ENCODE measurements at places on chromosomes 3 and 15.

DNA sequence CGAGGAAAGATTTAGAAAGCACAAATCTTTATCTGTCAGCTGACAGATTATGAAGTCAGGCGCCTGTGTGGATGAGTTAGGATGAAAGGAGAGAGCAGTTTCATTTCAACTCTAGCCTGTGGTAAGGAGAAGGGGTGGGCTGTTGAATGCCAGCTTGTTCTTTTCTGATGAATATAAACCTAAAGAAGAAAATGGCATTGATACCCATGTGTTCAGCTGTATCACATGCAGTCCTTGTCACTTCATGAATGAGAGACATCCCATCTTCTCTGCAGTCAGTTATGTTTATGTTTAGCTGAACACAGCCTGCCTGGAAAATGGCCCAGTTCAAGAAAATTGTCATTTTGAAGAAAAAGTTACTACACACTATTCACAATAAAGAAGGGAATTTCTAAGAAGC lies 345.7 kb upstream of the RBMS3 start:
- no peak for DNase-seq

- DNase-seq: no peak
Measured at GRCh38 chr15:77208241-77208640, 137.3 kb upstream of the TSPAN3 start.

- DNase-seq: no peak
Measured at GRCh38 chr3:19967812-19968211, 20.9 kb downstream of the RAB5A start.

- no peak for DNase-seq
Measured at GRCh38 chr3:3145831-3146230, 19.1 kb downstream of the TRNT1 start.

- no peak for DNase-seq
Measured at GRCh38 chr3:179921500-179921899, 115.2 kb downstream of the PEX5L start.

GRCh38 chr3:122825460-122825859 lies 30.6 kb downstream of the SLC49A4 start:
- DNase-seq: no peak

- DNase-seq: no peak
Measured at GRCh38 chr3:97689111-97689510, 75.4 kb upstream of the ARL6 start.

- DNase-seq: no peak
Measured at GRCh38 chr15:76024021-76024768, 12.0 kb upstream of the NRG4 start.

DNA sequence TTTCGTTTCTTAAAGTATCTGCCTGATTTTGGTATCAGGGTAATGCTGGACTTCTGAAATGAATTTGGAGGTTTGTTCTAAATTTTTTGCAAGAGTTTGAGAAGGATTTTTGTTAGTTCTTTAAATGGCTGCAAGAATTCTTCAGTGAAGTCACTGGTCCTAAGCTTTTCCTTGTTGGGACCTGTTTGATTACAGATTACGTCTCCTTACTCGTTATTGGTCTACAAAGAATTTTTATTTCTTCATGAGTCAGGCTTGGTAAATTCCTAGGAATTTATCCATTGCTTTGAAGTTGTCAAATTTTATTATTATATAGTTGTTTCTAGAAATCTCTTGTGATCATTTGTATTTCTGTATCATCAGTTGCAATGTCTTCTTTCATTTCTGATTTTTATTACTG lies 196.0 kb downstream of the DPH6 start:
- DNase-seq: no peak

DNA sequence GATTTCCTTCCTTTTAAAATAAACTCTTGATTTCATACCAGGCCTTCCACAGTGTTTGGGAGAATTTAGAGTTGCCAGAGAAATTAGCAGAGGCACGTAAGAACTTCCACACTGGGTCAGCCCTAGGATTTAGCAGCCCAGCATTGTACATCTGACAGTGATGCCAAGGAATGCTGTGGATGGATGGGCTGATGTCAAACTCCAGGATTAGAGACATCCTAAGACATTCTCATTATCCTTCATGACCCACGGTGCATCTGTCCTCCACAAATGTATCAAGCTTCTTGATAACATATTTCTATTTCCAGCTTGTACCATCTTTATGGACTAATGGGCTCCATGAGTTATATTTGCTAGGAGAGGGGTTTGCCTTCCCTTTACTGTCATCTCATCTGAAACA lies 8.0 kb upstream of the TPM1 start:
- no peak for DNase-seq

GRCh38 chr3:169266351-169266750 lies 397.2 kb downstream of the MECOM start:
- DNase-seq: no peak

- DNase-seq: no peak
Measured at GRCh38 chr15:69583626-69584025, 131.0 kb downstream of the RPLP1 start.

DNA sequence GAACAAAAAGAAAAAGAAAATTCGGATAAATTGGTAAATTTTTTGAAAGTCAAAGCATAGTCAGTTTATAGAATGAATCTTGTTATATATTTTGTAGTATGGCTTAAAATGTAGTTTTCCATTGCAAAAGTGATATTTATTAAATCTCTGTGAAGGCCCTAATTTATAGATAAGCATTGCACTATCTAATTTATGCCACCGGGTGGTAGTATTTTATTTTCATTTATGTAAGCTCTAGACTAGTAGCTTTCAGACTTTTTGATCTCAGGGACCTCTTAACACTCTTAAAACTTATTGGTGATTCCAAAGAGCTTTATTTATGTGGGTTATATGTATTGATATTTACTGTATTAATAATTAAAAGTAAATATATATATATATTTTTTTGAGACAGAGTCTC lies 133.9 kb upstream of the LRRFIP2 start:
- peak; percentile 28 for DNase-seq

DNA sequence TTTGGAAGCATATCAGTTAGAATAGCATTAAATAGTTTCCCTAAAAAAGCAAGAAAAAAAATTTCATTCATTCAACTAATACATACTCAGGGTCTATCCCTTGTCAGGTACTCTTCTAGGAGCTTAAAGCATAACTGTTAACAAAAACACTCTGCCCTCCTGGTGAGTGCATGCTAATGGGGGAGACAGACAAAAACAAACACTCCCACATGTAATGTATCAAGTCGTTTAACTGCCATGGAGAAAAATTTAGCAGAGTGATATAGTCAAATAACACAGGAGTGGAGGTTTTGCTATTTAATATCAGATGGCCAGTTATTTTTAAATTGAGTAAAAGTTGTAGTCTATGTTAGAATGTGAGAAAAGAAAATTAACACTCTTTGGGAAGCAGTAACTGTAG lies 254.5 kb upstream of the RARB start:
- DNase-seq: no peak

- peak; percentile 33 for DNase-seq
Measured at GRCh38 chr3:153595186-153595815, 433.3 kb downstream of the RAP2B start.

DNA sequence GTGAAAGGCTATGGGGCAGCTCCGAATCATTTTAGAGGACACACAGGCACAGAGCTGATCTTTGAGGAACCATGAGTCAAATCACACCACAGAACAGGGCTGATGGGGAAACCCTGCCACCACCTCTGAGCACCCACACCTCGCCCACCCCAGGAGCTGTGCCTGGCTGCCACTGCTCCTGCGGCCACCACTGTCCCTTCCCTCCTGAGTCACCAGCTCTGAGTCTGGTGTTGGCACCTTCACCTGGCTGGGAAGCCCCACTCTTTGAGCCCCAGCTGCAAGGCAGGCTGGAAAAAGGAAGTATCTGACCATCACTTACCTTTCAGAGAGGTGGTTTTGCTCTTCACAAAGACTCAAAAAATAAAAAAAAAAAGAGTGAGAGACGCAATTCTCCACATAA lies 63.6 kb upstream of the MEF2A start:
- DNase-seq: no peak

DNA sequence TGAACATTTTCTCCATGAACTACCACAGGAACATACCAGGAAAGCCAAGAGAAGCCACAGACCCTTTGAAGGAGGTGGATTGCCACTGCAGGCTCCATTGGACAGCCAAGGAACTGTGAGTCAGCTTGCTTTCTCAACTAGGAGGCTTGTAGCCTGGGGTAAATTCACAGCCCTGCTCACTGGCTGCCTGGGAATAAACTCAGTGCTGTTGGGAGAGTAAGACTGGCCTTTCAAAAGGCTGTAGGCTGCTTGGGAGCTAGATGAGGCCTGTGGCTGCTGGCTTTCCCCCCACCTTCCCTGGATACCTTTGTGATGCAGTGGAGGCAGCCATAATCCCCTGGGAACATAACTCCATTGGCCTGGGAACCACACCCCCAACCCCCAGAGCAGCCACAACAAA lies 223.5 kb upstream of the RBMS3 start:
- no peak for DNase-seq

GRCh38 chr3:45465192-45465591 lies 76.8 kb downstream of the LARS2 start:
- DNase-seq: no peak

DNA sequence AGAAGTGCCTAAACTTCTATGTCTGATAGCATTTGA lies at the start of gene TP63:
TSS of gene TP63 (plus strand) at position 17 of the 36 bp plus-strand sequence. CDS start 127 bp downstream, outside the sequence.
- DNase-seq: no peak

DNA sequence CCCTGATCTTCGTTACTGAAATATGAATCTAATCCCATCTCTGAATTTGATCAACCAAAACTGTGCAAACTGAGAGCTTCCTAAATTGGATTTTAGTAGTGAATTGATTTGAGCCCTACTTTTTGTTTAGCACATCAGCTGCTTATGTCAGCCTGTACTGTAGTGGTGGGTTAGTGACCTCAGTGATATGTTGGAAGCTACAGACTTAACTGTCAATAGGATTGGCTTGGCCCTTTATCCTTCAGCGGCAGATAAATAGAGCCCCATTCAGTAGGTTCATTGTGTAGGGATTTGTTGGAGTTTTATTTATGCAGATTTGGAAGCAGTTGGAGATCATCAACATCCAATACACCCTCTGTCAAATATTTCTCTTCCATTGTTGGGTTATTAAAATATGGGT lies 409.7 kb downstream of the SOX2 start:
- DNase-seq: no peak

DNA sequence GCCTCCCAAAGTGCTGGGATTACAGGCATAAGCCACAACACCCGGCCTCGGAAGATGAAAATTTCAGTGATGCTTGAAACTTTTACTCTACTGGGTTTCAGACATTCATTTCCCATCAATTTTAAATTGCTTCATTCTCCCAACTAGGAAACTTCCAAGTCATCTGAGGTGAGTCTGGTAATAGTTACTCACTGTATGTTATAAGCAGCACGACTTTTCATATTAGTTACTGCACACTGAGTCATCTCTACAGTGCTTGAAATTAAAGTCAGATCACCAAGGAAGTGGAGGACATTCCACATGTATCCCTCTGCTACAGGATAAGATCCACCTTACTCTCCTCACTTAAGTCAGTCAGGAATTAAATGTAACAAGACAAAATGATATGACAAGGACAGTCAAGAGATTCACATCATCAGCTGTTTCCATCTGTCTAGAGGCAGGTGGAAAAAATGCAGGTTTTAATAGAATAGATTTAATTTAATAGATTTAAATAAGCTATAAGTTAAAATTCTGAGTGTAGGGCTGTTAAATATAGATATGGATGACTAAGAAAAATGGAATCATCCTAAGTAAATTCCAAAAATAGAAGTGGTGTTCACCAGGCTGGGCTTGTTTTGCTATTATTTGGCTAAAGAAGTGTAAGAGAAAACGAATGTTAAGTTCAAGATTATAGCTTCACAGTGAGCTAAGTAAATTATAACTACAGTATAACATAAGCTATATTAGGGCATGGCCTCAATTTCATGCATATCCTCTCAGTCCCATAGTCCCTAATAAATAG lies 104.4 kb downstream of the TMCO5A start:
- no peak for DNase-seq

DNA sequence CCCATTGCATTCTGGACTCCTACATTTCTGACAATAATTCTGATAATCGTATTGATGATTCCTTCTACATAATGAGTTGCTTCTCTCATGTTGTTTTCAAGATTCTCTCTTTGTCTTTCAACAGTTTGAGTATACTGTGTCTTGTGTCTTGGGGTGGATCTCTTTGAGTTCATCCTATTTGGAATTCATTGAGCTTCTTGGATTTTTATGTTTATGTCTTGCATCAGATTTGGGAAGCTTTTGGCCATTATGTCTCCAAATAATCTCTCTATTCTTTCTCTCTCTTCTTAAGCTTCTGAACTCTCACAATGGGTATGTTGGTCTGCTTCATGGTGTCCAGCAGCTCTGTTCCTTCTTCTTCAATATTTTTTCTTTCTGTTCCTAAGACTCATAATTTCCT lies 592.2 kb downstream of the FHIT start:
- DNase-seq: no peak
